ENCODE measurements at places on chromosomes 7 and 10.

DNA sequence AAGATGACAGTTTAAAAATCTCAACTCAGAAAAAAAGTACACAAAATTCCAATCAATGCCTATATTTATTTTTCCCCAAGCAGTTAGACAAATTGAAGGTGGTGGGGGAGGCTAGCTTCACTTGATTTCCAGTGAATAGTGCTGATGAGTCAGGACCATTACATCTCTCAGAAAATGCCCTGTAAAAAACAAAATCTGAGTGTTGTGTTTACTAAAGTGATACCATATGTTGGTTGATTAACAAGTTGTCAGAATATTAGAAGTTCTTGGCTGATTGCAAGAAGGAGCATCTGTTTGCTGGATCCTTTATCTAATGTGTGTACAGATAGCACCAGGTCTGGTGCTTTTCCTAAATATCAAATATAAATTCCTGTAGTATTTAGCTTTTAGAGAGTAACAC, 31.3 kb upstream of the KIAA1217 start:
- no peak for DNase-seq

DNA sequence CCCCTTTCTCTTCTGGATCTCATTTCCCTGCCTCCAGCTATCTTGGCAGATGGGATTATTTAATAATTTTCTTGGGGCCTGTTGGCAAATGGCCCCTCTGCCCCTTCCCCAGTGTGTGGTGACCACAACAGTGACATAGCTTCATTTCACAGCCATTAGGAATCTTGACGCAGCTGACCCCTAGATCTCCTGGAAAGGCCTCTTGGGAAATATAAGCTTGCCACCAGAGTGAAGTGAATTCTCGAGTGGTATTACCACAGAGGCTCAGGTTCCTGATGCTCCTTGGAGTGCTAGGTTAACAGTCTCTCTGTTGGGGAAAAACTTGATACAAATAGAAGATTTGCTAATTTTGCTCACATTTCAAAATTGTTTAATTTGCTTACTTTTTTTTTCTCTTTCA, 57.8 kb downstream of the AUTS2 start:
- DNase-seq, result no peak

DNA sequence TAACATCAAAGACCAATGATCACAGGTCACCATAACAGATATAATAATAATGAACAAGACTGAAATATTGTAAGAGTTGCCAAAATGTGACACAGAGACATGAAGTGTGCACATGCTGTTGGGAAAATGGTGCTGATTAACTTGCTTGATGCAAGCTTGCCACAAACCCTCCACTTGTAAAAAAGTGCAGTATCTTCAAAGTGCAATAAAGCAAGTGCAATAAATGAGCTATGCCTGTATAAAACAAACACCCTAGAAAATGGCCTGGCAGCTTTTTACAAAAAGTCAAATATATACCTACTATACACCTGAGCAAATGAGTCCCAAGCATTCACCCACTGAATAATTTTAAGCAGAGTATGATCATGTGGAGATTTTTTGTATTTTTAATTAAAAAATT, 9.7 kb upstream of the CCDC7 start:
- DNase-seq, result no peak

GRCh38 chr10:8876171-8876570, 821.7 kb downstream of the GATA3 start:
- DNase-seq, result no peak

- no peak for DNase-seq
Measured at GRCh38 chr10:15448598-15448997, 77.5 kb upstream of the FAM171A1 start.

DNA sequence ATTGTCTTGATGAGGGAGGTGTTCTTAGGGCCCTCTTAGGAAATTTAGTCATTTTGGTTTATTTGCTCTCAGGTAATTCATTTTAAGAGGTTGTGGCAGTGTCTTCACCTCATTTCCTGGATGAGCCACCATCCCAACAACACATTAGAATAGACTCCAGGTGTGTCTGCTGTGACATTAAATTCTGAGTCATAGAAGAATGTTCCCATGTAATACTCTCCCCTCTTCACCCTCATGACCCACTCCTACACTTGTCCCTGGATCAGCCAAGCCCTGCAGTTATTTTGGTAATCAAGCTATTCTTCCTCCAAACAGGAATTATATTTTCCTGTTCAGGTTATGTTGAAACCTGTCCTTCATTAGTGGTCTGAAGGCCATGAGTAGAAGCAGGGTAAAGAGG, 944.1 kb downstream of the SORCS3 start:
- no peak for DNase-seq

DNA sequence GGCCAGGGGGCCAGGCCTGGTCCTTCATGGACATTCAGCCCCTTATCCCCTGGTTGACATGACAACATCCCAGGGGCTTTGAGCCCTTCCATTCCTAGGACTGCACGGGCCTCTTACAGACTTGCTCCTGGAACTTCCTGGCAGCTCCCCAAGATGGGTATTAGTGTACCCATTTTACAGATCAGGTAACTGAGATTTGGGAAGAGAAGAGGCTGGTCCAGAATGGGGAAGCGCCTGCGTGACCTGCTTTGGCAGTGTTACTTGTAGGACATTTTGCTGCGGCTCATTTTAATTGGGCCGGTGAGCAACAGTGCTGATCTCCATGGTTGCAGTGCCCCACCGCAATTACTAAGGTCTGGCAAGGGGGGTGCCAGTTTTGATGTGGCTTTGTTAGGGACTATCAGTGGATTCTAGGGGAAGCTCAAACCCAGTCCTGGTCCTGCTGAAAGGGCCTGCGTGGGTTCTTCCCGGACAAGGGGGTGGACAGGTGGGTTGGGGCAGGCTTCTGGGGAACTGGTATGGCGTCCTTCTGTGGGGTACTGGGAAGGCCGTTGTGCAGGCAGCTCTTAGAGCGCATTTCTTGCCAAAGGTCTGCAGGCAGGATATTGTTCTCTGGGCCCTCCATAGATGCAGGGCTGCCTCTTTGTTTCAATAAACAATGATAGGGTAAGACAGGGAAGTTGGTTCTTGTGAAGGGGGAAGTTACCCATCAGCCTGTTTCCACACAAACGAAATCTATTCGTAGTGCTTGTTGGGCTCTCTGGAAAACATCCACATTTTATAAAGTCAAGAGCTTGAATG, 137.6 kb downstream of the RGS10 start:
- no peak for DNase-seq

GRCh38 chr10:65847436-65848230, 1078.2 kb upstream of the LRRTM3 start:
- DNase-seq, result no peak

DNA sequence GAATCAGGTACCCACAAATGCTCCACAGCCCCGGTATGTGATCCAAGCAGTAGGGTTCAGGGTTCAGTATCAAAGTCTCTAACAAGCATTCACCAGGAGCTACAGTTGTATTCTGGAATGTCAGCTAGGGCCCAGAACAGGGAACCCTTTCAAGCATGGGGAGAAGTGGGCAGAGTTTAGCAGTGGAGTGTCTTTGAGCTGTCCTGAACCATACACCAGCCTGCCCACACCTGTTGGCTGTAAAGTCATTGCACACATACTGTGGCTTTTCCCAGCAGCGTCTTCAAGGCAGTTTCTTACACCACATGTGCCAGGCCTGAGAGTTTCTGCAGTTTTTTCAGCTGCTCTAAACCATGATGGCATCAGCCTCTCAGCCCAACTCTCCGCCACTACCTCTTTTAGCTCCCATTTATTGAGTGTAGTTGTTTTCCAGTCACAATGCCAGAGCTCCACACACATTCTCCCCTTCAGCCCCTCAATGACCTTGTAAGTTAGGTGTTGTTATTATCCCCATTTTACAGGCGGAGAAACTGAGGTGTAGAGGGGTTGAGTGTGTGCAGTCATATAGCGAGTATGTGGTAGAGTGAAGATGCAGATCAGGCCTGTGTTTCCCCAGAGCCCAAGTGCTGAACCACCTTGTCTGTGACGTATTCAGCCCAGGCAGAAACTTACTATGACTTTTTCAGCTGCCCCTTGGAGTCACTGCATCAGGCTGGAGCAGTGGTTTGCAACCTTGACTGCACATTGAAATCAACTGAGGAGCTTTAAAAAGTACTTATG, 83.1 kb downstream of the CHN2 start:
- DNase-seq, result no peak

GRCh38 chr7:46741938-46742540, 821.0 kb upstream of the IGFBP3 start:
- DNase-seq, result no peak

- DNase-seq, result no peak
Measured at GRCh38 chr10:16811765-16812164, 5.5 kb downstream of the RSU1 start.

Measured in cerebellar cortex (tissue), 1 donor.